ENCODE measurements at places on chromosomes 16 and 17.

DNA sequence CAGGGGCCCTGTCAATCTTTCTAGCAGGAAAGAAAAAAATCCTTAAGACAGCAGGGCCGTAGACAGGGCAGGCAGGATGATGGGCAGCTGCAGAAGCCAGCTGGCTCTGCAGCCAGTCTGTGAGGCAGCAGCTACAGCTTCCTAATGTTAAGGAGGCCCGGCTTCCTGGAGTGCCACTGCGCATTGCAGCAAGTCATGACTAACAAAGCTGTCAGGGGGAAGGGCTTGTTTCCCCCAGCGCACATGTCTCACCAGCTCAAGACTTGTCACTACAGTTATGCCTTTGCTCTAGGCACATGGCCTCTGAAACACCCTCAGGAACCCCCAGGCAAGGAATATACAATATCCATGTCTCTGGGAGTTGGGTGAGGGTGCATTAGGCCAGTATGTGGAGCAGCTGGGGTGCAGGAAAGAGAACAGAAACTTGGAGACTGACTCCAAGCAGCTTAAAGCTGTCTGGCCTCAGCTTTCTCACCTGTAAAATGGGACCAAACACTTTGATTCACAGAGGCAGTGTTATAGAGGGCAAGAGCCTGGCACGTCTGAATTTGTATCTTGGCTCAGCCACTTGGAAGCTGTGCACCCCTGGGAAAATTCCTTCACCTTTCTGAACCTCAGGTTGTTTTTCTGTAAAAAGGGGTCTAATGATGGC lies 220.0 kb downstream of the HAPSTR1 start:
- no peak for DNase-seq

GRCh38 chr16:48833461-48833860 lies 223.5 kb upstream of the N4BP1 start:
- no peak for DNase-seq

DNA sequence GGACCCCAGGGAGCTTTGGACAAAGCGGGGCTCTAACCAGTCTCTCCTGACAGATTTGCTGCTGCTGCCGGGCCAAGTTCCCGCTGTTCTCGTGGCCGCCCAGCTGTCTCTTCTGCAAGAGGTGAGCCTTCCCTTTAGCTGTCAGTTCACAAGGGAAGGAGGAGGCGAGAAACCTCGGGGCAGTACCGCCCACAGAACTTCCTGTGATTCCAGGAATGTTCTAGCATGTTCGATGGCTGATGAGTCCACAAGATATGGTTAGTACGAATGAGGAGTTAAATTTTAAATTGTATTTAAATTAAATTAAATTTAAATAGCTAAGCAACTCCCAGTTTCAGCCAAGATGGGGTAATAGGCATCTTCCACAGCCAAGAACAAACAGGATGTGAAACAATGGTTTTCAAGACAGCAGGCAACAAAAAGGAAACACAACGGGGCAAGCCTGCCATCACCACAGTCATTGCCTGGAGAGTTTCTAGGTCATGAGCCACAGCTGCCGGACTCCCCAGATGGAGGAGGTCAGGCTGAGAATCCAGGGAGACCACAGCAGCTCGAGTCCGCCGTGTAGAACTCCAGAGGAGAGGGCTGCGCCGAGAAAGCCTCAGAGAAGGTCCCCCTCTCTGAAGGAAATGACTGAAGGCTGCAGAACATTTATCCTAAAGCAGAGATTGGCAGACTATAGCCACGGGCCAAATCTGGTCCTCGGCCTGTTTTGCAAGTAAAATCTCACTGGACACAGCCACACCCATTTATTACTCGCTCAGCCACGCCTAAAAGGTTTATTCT lies 9.5 kb upstream of the TCF25 start:
- DNase-seq = no peak

GRCh38 chr17:13601776-13602551 lies at the start of gene HS3ST3A1:
TSS of gene HS3ST3A1 (minus strand) at chr17:13601929. CDS start at chr17:13601129, 800 bp downstream.
- no peak for DNase-seq

DNA sequence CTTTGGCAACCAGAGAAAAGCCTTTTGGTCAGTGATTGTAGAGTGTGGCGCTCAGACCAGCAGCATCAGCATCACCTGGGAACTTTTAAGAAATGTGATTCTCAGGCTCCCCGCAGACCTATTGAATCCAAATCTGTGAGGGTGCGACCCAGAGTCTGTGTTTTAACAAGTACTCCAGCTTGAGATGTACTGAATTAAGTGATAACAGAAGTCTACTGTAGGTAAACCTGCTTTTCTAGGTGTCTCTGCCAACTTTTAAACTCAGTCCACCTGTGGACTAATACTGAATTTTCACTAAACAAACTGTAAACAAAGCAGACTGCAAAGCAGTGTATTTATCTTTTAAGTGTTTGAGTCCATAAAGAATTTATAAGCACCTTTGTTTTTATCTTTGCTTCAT lies 43.6 kb downstream of the NUP93 start:
- DNase-seq = no peak

DNA sequence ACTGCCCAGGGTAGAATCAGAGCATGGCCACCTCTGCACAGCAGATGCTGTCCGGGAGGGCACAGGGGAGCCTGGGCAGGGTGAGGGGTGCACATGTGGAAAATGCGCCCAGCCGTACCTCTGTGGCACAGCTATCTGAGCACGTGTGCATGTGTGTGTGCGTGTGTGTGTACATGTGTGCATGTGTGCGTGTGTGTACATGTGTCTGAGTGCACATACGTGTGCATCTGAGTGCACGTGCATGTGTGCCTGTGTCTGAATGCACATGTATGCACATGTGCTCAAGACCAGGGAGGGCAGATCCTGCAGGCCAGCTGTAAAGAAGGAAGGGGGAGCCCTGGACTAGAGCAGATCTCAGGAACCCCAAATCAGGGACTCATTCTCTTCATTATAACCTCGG lies 37.3 kb upstream of the ENPP7 start:
- DNase-seq = no peak

DNA sequence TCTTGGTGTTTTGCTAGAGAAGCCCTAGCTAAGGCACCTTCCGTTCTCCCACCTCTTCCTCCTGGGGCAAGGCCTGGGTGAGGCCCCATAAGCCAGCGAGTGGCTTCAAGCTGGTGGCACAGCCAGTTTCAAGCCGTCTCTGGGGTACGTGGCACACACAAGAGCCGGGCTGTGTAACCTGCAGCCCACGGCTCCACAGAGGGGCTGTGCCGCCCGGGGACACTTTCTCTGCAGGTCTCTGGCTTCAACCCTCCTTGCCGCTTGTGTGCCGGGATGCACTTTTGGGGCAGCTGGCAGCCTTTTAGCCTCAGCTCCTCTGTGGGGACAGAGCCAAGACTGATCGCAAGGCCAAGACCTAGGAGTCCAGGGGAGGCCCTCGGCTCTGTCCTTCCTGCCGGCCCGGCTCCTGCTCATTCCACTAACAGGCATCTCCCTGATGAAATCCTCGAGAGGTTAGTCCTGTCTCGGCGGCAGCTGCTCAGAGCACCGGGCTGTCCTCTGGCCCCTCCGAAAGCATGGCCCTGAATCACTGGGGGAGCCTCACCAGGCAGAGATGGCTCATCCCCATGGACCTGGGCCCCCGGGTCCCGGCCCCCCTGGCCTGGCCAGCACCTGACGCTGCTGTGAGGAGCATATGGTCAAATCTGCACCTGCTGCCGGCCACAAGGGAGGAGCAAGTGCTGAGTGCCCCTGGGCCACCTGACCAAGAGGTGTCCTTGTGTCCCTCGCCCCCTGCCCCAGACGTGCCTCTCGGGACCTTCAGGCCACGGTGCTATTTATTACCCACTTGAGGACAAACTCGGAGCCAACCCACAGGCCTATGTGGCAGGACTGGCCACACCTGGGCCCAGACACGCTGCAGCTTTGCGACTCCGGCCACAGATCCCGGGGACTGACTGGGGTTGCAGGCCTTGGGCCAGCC lies 98.5 kb downstream of the METRNL start:
- no peak for DNase-seq

- DNase-seq = no peak
Observed at GRCh38 chr16:81447383-81448101, 2.9 kb downstream of the CMIP start.

All from stimulated activated CD8-positive, alpha-beta memory T cell treated with anti-CD3 and anti-CD28 coated beads, Interleukin-4, amount 100 ng/mL, for 4 hours (primary cell).